ENCODE measurements at places on chromosomes 3 and 15.
A peak's percentile ranks its signal among the peaks of the same experiment; 100 is the strongest.

DNA sequence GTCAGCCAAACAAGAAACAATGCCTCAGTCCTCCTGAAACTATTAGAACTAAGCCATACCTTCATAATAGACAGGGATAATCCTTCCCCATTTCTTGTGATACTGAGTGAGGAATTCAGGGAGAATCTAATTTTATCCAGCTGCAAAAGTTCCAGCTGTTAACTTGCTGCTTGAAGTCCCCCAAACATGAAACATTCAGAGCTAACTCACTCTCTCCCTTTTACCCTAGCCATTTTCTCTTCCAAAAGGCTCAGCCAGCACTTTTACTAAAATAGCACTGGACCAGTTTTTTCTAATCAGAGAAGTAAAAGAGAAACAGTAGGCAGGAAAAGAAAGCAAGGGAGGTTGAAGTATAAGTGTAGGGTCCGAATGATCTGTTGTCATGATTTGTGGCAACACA, 268.1 kb downstream of the TAFA4 start:
- no peak for DNase-seq

- no peak for DNase-seq
These were observed 24.8 kb downstream of the AKAP13 start for GRCh38 chr15:85404918-85405866.

DNA sequence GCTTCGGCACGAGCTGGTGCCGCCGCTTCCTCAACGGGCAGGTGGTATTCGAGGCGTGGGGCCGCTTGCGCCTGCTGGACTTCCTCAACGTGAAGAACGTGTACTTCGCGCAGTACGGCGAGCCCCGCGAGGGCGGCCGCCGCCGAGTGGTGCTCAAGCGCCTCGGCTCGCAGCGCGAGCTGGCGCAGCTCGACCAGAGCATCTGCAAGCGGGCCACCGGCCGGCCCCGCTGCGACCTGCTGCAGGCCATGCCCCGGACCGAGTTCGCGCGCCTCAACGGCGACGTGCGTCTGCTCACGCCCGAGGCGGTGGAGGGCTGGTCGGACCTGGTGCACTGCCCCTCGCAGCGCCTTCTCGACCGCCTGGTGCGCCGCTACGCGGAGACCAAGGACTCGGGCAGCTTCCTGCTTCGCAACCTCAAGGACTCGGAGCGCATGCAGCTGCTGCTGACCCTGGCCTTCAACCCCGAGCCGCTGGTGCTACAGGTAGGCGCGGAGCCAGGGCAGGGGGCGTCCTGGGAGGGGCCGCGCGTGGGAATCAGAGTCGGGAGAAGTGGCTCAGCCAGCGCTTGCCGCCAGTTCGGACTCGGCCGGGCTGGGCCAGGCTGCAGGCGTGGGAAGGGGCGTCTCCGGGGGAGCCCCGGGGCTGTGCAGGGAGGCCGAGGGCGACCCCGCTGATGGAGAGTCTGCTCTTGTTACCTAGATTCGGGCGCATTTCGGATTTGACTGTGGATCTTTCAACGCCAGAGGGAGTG, 1.1 kb downstream of the DIPK2A start:
- peak; percentile 29 for DNase-seq

DNA sequence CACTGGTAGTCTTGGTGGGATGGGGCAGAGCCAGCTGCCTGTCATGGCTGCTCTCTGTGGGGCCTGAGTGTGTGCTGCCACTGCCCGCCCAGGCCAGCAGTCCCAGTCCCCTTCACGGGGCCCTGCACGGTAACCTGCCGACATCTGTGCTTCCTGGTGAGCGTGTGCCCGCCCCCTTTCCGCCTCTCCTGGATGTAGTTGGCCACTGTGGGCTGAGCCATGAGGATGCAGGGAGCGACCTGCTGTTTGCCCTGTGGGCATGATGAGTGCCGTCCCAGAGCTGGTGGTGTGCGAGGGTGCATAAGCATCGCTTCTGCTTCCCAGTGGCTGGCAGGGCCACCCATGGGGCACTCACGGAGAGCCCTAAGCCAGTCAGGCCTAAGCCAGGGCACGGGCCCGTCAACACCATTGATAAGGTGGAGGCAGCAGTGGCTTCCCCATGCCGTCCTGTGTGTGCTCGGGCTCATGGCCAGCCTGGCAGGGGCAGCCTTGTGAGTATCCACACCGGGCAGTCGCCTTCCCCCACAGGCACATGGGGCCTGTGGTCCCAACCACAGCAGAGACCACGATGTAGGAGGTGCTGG, 14.6 kb downstream of the PLXNA1 start:
- no peak for DNase-seq

- DNase-seq = no peak
These were observed 73.7 kb upstream of the TSPAN3 start for GRCh38 chr15:77144492-77145070.

DNA sequence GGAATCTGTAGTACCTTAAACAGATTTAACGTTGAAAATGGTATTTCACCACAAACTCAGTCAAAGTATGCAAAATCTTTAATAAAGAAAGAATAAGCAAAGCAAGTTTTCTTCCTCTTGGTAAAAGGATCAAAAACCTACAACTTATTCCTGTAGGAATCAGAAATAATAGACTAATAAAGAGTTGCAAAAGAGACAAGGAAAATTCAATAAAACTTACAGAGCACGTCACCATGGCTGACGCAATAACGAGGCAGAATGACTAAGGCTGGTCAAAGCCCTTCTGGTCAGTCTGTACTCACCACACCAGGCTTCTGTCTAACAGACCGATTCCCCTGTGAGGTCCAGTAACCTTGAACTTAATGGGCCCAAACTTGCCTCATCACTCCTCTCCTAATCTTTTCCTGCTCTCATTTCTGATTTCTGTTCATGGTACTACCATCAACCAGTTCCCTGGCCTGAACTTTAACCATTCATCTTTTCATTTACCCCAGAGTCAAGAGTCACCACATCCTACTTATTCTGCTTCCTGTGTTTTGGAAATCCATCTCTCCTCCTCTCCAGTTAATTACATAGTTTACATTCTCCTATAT, 5.0 kb downstream of the MASP1 start:
- no peak for DNase-seq

- DNase-seq = no peak
These were observed 7.0 kb upstream of the MANF start for GRCh38 chr3:51378065-51378464.

DNA sequence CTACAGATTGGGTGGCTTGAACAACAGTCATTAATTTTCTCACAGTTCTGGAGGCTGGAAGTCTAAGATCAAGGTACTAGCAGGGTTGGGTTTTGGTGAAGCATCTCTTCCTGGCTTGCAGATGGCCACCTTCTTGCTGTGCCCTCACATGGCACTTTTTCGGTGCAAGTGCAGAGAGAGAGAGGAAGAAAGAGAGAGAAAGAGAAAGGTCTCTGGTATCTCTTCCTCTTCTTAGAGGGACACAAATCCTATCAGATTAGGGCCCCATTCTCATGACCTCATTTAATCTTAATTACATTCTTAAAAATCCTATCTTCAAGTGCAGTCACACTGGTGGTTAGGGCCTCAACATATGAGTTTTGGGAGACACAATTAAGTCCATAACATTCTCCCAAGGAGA, 167.1 kb downstream of the NFKBIZ start:
- DNase-seq = no peak

GRCh38 chr15:40743485-40743901, 11.6 kb downstream of the RMDN3 start:
- DNase-seq = no peak

GRCh38 chr3:129599073-129599472, 7.4 kb downstream of the PLXND1 start:
- DNase-seq = no peak

DNA sequence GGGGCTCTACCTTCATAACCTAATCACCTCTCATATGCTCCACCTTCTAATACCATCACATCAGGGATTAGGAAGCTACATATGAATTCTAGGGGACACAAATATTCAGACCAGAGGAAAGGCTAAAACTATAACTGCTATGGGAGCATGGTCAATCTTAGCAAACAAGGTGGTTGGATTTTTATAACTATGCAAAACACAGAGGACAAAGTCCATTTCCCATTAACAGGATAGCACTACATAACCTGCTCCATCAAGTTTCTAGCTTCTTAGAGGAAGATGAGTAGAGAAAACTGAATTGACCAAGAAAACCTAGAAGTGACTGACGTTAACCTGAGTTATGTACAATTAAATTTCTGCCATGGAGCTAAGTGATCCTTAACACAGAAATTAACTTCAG, 398.6 kb downstream of the TBL1XR1 start:
- DNase-seq = no peak

GRCh38 chr15:96431786-96432185, 101.3 kb downstream of the NR2F2 start:
- DNase-seq = no peak

- no peak for DNase-seq
These were observed 32.1 kb downstream of the SLC22A14 start for GRCh38 chr3:38314112-38314763.

GRCh38 chr3:134625462-134625861, 25.4 kb downstream of the KY start:
- DNase-seq = no peak

- no peak for DNase-seq
These were observed 20.2 kb downstream of the DNAJB11 start for GRCh38 chr3:186590580-186591295.

DNA sequence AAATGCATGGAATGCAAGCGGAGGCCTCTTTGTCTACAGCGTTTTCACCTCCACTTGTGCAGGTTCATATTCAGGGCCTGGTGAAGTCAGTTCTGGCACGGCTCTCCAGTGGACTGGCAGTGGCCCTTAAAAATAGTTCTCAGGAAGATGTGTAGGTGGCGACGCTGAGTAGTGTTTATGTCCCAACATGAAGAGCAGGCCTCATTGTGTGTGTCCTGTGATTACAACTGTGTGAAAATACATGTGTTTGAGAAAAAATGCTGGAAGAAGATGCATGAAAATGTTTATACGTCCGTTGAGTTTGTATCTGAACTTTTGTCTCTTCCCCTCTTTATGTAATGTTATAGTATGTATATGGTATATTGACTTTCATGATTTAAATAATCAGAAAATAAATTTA, 7.2 kb downstream of the LIPC start:
- no peak for DNase-seq

GRCh38 chr15:71379893-71380292, 264.6 kb downstream of the THSD4 start:
- DNase-seq = no peak

GRCh38 chr3:133655731-133656515, 5.8 kb downstream of the TOPBP1 start:
- no peak for DNase-seq

GRCh38 chr15:39589193-39589814, 8.4 kb downstream of the THBS1 start:
- DNase-seq = no peak

- DNase-seq = no peak
These were observed 6.8 kb downstream of the CD96 start for GRCh38 chr3:111548756-111549155.

- DNase-seq = no peak
These were observed 1.3 kb upstream of the SPTSSB start for GRCh38 chr3:161372321-161373260.

DNA sequence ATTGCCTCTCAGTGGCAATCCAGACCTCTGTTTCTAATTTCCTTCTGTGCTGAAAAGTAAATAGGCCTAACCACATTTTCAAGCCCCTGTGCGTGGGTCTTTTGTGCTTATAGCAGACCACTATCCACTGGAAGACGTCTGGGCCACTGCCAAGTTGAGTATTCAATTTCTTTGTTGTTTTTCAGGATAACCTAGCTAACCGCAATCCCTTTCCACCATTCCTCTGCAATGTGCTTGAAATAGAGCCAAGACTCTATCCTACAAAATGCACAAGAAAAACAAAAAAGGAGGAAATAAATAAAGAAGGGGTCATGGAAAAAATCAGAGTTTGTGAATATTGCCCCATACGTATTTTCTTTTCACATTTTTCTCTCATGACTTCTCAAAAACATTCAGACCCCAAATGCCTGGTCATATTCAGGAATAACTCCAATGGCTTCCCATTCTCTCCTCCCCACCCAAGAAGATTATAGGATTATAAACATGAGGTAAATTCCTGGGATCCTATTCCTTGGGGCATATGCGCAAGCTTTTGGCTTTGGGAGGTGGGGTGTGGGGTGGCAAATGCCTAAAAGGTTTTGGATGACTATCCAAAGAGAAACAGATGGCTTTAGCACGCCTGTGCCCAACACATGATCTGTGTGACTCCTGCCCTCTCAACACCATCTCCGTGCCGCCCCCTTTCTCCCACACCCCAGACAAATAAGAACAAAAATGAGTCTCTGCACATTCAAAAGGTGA, 217.9 kb upstream of the THBS1 start:
- no peak for DNase-seq

DNA sequence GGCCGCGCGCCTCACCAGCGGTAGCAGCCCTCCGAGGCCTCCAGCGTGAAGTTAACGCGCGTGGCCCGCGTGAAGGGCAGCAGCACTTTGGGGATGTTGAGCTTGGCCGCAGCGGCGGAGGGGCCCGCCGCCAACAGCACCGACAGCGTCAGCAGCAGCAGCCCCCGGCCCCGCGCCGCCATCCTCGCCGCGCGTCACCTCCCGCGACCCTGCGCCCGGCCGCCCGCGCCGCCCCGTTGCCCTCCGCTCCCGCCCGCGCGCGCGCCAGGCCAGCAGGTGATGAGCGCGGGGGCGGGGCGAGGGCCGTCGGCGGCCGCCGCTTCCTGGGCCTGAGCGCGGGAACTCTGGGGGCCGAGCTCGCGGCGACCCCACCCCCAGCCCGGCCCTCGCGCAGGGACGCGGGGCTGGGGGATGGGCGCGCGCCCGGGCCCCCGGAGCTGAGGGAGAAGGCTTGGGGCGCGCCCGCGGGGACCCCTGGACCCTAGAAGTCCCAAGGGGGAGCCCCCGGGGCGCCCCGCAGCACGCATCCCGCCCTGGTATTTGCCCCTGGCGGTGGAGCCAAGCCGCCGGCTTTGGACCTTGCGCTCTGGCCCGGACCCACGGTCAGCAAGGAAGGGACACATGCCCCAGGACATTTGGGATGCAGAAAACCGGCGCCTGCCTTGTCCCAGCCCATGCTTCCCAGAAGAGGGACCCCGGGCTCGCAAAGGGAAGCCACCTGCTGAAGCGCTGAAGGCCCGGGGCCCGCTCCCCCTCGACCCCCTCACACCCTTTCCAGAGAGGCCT, at the start of gene NUP210:
NUP210 (minus strand) TSS at position 278 of the 786 bp plus-strand sequence; CDS start at position 182, 96 bp downstream.
- no peak for DNase-seq

GRCh38 chr3:185400866-185401265, 37.9 kb downstream of the MAP3K13 start:
- no peak for DNase-seq

GRCh38 chr3:69161587-69162307, 39.4 kb upstream of the LMOD3 start:
- no peak for DNase-seq

- DNase-seq = no peak
These were observed 32.2 kb downstream of the PPP4R2 start for GRCh38 chr3:73028803-73029202.

Data from stimulated activated CD4-positive, alpha-beta T cell treated with anti-CD3 and anti-CD28 coated beads, TNF-alpha, amount 100 ng/mL, for 1 hour (primary cell).